ENCODE measurements at places on chromosomes 3 and 15. TPM values are rescaled to one million over a fixed set of nuclear protein-coding genes. Genes with fewer than 3 reads are reported as not detected.

The FANCD2OS gene
- total RNA-seq = not detected

The GPR87 gene
- not detected for total RNA-seq

The SPTSSB gene
- total RNA-seq = not detected

The GABRR3 gene
- not detected for total RNA-seq

DNA sequence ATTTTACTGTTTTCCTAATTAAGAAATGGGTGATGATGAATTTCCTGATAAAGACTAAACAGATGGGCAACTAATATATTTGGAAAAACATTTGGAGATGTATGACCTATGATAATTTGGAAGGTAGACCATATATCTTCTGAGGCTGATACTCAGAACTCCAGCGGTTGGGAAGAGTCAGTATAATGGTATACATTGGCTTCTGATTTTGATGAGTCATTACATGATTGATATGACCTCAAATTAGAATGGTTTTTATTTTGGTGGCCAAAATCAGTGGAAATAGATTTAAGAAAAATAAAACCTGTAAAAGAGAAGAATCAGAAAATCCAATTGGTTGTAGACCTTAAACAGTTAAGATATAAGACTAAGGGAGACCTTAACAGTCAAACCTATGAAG, 496.4 kb upstream of the ALCAM start:
- DNase-seq = no peak

DNA sequence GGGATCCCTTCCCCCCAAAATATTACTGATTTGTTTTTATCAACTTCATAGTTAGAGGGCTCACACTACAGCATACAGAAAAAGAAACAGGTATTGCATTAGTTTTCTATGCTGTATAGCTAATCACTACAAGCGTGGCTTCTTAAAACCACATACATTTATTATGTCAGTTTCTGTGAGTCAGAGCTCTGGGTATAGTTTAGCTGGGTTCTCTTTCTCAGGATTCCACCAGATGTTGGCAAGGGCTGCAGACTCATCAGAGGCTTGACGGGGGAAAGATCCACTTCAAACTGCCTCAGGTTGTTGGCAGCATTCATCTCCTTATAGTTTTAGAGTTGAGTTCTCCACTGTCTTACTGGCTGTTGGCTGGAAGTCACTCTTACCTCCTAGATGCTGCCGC, 328.0 kb downstream of the NLGN1 start:
- no peak for DNase-seq

GRCh38 chr3:14429237-14429636, 26.8 kb downstream of the SLC6A6 start:
- no peak for DNase-seq

DNA sequence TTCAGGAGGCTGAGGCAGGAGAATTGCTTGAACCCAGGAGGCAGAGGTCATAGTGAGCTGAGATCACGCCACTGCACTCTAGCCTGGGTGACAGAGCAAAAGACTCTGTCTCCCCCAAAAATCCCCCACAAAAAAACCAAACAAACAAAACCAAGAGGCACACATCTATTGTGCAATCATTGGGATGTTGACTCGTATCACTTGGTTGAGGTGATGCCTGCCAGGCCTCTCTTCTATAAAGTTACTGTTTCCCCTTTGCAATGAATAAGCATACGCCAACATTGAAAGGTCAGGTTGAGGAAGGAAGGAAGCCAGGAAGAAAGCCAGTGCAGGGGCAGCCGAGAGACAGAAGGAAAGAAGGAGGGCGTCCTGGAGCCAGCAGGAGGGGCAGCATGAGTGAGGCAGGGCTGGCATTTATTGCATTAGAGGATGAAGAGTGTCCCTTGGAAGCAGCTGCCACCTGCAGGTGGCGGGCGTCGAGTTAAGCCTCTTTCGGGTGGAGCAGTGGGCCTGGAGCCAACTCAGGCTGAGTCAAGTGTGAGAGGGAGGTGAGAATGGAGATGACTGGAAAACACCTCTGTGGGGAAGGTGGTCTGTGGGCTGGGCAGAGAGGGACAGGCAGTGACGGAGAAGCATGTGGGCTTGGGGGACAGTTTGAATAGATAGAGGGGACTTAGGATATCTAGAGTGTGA, 8.3 kb upstream of the CSPG4 start:
- peak; percentile 61 for DNase-seq
